ENCODE measurements at places on chromosomes 2 and 18.

- DNase-seq: peak; percentile 84
Observed at GRCh38 chr2:74334931-74335333, 8.3 kb downstream of the SLC4A5 start.

GRCh38 chr2:72991980-72992733, 74.8 kb downstream of the EMX1 start:
- DNase-seq: no peak

DNA sequence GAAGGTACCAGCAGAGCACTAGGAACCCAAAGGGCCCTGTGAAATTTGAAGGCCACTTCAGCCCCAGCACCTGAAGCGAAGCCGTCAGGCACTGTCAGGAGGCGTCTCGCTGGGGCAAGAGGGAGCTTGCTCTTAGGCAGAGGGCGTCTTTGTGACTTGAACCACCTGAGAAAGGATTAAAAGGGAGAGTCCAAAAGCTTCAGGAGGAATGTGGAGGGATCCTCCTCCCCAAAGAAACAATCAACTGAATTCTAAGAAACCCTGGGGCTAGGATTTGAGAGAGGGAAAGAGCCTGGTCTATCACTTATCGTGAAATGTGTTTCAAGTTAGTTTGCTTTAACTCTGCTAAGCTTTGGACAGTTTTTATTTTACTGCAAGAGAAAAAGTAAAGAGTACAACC, 324.9 kb upstream of the SOX11 start:
- no peak for DNase-seq

DNA sequence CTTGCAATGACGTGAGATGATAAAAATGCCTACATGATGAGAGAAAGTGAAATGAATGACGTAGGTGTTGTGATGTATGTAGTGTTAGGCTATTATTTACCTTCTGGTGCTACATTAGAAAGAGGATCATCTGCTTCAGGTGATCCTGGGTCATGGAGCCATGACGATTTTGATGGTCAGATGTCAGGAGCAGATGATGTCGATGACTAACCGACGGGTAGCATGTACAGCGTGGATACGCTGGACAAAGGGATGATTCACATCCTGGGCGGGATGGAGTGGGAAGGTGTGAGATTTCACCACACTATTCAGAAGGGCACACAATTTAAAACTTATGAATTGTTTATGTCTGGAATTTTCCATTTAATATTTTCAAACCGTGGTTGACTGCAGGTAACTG, 43.5 kb upstream of the ACVR1C start:
- no peak for DNase-seq

GRCh38 chr18:71951001-71951400, 593.1 kb downstream of the CBLN2 start:
- no peak for DNase-seq

DNA sequence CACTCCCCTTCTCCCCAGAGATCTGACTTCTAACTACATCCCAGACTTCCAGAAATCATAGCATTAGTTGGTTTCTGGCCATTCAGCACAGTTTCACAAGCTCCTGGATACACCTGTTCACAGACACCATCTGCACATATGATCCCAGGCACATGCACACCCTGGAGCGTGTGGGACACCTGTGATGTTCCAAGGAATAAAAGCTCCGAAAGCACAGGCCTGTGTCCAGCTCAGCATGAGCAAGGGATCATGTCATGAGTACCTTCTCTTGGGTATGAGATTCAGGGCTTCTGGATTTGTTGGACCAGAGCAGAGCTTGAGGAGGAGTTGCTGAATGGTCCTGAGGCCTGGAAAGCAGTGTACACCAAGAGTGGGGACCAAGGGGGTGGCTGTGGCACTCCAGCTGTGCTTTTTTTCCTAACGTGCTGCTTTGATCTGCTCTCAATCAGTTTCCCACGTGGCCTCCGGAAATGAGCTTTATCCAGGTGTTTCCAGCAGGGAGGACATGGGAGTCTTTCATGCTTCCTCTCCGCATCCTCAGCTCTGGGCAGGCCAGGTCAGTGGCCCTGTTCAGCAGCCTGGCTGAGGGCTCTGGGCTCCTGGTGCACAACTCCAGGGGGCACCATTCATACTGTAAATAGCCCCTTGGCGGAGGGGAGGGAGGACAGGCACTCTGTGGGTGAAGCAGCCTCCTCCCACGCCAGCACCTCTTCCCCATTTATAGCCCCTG, 1.8 kb downstream of the DYSF start:
- no peak for DNase-seq

- no peak for DNase-seq
Observed at GRCh38 chr18:63160172-63160995, 159.2 kb downstream of the BCL2 start.

GRCh38 chr2:2715036-2715818, 384.2 kb upstream of the MYT1L start:
- DNase-seq: no peak

- no peak for DNase-seq
Observed at GRCh38 chr18:70366670-70367069, 77.8 kb downstream of the SOCS6 start.

- no peak for DNase-seq
Observed at GRCh38 chr2:112621790-112622527, 23.8 kb upstream of the SLC20A1 start.

DNA sequence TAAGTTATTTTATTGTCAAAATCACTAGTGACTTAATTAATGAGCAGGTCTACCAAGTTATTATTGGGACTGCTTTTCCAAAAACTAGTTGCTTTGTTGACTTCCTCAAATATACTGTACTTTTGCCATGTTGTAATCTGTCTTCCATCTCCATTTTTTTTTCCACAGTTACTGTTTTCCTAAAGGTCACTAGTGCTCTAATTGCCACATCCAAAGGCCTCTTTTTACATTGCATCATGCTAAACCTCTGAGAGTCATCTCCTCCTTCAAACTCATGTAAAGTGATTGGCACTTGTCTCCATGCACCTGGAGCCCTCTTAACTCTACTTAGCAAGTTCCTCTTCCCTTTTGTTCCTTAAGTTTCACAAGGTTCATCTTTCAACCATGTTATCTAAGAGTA, 11.8 kb downstream of the PMAIP1 start:
- no peak for DNase-seq

DNA sequence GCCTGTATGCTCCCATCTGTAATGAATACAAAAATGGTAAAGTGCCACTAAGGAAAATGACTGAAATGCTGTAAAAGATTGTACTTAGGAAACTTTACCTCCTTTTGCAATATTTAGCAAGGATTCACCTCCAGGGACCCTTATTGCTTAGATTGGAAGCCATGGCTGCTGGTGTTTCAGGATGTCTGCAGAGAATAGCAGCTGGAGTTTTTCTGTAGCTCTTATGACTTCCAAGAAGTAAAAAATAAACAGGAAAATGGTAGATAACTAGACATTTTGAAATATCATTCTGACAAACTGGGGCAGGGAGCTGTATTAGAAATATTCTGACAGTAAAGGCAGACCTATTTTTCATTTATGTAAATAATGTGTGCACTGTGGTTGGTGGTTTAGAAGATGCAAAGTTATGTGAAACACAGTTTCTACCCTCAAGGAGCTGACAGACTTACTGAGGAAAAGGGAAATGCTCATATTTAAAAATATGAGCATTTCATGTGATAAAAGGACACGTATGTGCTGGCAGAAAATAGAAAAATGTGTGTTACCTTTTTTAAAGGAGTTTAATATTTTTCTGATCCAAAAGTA, 224.9 kb upstream of the BOD1L2 start:
- DNase-seq: no peak

GRCh38 chr18:49377742-49378141, 82.7 kb downstream of the DYM start:
- DNase-seq: no peak

DNA sequence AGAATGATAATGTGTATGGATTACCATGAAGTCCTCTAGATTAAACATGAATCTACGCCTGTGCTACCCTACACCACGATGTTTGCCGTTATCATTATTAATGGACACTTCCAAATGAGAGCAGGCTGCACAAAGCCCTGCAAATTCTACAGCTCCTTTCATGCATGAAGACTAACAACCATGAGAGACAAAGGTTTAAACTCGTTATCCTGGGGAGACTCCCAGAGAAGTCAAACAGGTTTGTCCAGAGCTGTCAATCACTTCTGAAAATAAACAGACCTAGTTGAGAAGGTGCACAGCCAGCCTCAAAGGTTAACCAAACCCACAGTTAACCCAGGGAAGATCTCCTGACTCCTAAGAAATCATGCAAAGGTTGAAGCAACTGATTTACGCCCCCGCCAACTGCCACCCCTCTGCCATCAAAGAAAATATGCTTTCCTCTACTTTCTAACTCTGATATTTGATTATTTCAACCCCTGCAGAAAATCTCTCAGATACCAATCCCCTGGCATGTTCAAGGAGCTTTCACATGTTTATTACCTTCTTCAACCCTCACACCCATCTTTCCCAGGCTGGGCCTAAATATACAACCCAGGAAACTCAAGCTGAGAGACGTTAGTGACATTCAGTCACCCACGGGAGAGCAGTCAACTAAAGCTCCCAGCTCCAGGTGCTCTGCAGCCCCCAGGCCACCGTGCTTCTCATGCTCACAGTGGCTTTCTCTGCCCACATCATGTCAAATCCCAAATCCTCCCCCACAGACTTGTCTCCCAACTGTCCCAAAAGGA, 35.9 kb downstream of the MYO5B start:
- no peak for DNase-seq

DNA sequence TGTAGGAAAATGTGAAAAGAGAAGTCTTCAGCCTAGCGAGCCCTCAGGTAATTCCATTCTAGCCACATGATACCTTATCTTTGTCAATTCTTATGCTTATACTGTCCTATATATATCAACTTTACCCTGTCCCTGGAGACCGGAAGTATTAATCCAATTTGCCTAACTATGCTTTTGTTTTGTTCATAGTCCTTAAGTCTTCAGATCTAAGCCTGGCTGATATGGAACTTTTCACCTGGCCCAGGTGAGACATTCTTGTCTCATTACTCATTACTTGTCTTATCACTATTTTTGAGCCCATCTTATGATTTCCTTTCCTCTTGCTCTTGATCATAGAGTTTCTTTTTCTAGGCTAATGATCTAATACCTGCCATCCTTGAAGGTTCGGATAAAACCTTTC, 194.1 kb upstream of the FANCL start:
- no peak for DNase-seq

- DNase-seq: no peak
Observed at GRCh38 chr2:66569974-66570373, 135.0 kb downstream of the MEIS1 start.

- DNase-seq: no peak
Observed at GRCh38 chr18:56992777-56993176, 154.1 kb upstream of the BOD1L2 start.

DNA sequence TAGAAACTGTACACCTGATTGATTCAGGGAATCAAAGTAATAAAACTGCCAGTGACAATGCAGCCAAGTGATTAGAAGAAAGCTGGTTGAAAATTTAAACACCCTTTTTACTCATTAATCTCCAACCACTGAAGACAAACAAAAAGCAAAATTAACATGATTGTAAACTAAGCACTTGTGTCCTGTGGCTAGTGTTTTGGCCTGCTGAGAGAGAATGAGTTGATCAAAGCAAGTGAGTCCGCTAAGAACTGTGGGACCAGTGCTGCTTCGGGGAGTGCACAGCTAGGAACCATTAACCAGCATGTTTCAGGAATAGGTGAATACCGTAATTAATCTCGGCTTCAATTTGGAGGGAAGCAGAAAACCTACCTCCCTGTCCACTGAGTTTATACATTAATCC, 13.6 kb upstream of the PAPOLG start:
- DNase-seq: no peak

- no peak for DNase-seq
Observed at GRCh38 chr18:6055711-6056110, 160.4 kb upstream of the TMEM200C start.

GRCh38 chr2:6236317-6236716, 544.1 kb downstream of the SOX11 start:
- DNase-seq: no peak

GRCh38 chr2:57726294-57726693, 320.3 kb upstream of the VRK2 start:
- no peak for DNase-seq

- DNase-seq: no peak
Observed at GRCh38 chr18:23114171-23114881, 21.0 kb upstream of the CABLES1 start.

- DNase-seq: no peak
Observed at GRCh38 chr18:59554796-59555335, 142.4 kb downstream of the CCBE1 start.

DNA sequence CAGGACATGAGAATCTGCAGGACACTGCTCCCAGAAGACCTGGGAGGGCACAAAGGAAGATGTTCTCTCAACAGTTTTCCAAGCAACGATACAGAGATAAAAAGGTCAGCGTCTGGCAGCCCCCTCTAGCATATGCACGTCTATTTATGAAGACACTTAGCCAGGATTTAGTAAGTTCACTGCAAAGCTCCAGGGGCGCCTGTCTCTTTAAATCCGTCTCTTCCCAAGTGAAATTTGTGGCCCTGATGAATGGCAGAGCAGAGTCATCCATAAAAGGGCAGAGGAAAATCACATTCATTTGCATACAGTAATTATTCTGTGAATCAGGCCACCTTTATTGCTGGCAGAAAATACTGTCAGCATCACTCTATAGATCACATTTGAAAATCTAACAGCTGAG, 390.9 kb upstream of the SMIM21 start:
- no peak for DNase-seq

DNA sequence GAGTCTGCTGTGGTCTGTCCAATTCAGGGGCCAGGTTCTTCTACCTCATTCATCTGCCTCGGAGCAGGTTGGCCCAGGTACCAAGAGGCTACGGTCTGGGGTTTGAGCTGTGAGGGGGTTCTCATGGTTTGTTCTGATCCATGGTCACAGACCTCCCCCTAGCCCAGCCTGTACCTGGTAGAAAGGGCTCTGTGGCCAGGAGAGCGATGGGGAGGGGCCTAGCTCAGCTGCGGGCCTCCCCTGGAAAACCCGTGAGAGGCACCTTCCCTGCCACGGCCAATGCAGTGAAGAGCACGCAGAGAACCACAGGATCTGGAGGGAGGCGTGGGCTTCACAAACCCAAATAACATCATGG, 19.6 kb upstream of the ALLC start:
- no peak for DNase-seq

- DNase-seq: no peak
Observed at GRCh38 chr2:179773986-179774385, 87.4 kb downstream of the ZNF385B start.

GRCh38 chr2:238965371-238966071, 117.6 kb downstream of the TWIST2 start:
- DNase-seq: no peak

GRCh38 chr2:214217599-214217998, 193.3 kb upstream of the VWC2L start:
- DNase-seq: no peak

GRCh38 chr2:70354264-70354949, 52.5 kb upstream of the FAM136A start:
- DNase-seq: no peak

DNA sequence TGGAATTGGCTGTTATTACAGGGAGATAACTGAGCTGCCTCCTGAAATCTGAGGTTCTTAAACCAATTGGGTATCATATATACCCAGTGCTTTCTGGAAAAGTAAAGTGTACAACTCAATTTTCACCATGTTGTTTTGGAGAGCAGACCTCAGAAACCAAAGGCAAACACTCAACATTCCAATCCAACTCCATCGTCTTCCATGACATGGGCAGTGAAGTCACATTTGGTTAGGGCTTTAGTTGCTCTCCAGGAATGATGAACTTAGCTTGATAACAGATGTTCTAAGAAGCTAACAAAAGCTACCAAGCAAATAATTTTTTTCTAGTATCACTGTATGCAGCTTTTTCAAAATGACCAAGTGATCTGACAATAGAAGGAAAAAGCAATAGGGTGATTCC, 107.0 kb upstream of the SLC35G4 start:
- DNase-seq: no peak

GRCh38 chr2:185921048-185921756, 182.6 kb downstream of the FSIP2 start:
- no peak for DNase-seq

GRCh38 chr18:53324353-53324752, 900.1 kb downstream of the MBD2 start:
- no peak for DNase-seq
